Kidney (tissue), 22 donors: ENCODE measurements at places on chromosomes 5 and 9.

GRCh38 chr5:149824846-149825245, 94.7 kb downstream of the PPARGC1B start:
- DNase-seq, result no peak

GRCh38 chr9:117739624-117740347, 35.6 kb downstream of the TLR4 start:
- no peak for DNase-seq

GRCh38 chr5:95760273-95761191, 29.4 kb downstream of the RHOBTB3 start:
- DNase-seq, result no peak

- peak; percentile 80 for DNase-seq
Observed at GRCh38 chr5:148443998-148444397, 60.2 kb downstream of the FBXO38 start.
